ENCODE measurements at places on chromosomes 12 and 14.

DNA sequence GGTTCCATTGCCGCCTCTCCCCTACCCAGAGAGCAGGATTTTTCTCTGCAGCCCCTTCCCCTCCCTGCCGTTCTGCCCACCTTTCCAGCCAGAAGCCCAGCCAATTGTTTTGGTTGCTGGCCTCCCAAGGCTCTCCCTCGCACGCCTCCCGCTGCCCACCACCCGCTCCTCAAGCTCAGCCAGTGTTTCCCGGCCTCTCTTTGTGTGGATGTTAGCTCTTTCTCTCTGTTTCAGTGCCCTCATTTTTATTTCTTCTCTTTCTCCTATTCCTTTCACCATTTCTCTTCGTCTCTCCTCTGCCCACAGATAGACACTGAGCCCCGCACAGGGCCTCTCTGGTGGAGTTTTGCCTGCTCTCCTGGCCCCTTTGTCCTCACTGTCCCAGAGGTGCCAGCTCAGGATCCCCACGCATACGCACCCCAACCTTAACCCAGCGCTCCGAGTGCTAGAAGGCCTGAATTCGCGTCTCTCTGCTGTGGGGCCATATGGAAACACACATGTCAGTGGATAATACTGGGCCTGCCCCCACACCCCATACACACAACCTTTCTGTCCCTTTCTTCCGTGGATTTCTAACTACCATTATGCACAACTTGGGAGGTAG, 54.9 kb downstream of the SMUG1 start:
- DNase-seq: no peak

- no peak for DNase-seq
Observed at GRCh38 chr14:103549361-103550311, 12.8 kb downstream of the BAG5 start.

GRCh38 chr14:77085538-77085937, 12.5 kb upstream of the CIPC start:
- no peak for DNase-seq

DNA sequence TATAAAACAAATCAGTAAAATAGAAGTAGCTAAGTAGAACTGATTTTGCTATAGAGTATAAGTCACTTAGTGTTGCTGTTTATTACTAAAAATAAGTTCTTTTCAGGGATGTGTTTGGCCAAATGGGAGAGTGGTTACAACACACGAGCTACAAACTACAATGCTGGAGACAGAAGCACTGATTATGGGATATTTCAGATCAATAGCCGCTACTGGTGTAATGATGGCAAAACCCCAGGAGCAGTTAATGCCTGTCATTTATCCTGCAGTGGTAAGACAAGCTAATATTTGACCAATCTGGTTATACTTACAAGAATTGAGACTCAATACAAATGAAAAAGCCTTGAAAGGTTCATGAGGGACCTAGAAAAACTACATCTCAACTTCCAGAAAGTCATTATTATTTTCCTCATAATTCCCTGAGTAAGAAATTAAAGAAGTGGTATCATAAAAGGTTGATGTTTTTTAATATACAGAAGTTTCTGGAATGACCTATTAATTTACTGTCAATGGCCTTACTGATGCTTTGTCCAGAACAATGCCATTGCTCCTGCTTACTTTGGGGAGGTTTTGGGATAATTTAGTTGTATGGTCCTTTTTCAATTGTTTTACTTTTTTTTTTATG, 1.9 kb downstream of the LYZ start:
- no peak for DNase-seq

GRCh38 chr12:105382771-105383622, 52.5 kb downstream of the C12orf75 start:
- no peak for DNase-seq

GRCh38 chr14:93830753-93831461, 42.6 kb upstream of the PRIMA1 start:
- no peak for DNase-seq

- no peak for DNase-seq
Observed at GRCh38 chr12:132453361-132454192, 36.4 kb upstream of the FBRSL1 start.

DNA sequence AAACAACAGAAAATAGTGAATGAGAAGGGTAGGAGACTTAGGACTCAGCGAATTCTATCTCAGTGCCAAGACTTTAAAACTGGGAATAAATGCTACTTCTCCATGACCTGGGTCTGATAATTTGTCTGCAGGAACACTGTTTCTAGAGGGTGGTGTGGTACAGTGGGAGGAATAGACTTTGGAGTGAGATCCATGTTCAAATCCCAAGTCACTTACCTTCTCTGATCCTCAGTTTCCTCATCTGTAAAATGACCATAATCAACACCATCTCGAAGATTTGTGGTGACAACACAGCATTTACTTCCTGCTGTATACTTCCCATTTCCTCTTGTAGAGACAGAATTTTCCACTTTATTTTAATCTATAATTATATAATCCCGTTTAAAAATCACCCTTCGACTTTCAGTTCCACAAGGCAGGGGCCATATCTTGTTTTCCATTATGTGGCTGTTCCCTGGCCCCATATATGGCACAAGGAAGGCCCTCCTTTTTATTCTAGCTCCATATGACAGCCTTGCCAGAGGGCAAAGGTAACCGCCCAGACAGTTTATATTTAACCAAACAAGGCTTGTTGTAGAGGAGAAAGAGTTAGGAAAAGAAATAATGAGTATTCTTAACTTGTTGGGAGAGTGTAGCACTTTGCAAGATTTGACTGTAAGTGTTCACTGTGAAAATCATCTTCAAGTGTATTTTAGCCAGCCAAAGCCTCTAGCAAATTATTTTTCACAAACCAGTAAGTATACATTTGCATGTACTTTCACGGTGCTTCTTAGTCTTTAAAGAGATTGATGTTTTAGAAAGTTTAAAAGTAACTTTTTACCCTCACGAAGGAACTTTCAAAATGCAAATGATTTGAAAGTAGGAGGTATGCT, 243.1 kb downstream of the AKAP6 start:
- no peak for DNase-seq

DNA sequence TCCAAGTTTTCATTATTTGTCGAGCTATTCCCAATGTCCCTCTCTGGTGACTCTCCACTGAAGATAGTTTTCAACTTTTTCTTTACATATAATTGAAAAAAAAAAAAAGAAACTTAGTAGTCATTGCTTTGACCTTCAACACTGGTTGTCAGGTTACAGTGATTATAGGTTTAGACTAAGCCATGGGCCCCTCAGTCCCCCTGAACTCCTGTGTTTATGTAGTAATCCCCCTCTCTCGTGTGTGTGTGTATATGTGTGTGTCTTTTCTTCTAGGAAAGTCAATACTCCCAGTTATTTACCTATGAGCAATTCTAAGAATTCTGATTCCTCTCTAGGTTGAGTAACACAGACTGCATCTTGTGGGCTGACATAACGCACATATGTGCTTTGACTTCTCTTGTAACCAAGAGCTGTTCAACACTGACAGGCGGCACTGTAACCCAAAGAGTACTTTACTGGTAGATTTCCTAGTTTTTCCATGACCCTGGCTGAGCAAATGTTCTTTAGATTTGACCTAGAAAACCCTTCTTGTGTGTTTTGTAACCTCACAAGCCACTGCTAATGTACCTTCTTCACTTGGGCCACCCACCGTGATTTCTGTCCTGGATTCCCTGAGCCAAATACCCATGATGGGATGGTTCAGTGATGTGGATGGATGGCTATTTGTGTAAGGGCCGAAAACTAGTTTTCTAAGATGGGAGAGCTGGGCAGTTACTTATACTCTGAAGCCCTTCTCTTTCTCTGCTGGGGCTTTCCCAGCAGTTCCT, 15.0 kb upstream of the MANSC4 start:
- DNase-seq: no peak

DNA sequence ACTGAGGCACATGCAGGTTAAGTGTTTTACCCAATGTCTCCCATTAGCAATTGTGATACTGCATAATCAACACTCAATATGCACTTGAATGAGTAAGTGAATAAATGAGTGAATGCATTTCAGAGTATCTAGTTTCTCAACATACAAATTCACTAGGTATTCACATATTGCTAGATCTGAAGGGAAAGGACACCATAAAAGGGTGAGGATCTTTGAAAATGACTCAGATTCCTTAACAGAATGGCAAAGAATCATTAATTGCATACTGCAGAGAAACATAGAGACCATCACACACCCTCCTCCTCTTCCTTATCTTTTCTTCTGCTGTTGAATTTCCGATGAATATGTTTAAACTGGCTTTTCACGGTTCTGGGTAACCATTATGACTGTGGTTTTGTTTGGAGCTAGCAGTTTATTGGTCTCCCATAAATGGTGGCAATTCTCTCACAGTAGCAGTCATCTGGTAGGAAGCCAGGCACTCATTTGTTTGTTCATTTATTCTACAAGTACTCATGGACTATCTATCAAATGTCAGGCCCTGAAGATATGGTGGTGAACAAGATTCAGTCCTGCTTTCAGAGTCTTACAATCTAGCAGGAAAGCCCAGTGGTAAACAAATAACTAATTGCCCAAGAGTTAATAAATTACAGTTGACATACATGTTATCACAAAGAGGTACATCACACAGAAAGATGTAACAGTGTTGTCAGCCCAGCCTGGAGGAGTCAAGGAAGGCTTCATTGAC, 70.2 kb downstream of the LLPH start:
- no peak for DNase-seq

DNA sequence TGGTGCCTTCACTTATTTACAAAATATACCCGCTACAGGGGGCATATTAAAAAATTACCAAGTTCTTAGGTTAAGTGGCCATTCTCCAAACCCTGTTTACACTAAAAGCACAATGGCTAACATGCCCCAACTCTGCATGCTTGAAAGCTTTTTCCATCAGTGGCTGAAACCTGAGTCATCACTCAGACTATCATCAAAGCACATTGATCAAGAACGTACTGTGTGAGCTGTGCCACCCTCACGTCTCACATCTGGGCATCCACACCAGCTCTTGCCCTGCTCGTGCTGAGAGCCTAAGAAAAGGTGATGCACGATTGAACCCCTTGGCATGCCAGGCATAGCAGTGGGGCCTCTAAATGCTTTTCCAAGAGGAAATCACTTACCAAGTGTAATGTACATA, 13.2 kb downstream of the AQP6 start:
- DNase-seq: no peak

DNA sequence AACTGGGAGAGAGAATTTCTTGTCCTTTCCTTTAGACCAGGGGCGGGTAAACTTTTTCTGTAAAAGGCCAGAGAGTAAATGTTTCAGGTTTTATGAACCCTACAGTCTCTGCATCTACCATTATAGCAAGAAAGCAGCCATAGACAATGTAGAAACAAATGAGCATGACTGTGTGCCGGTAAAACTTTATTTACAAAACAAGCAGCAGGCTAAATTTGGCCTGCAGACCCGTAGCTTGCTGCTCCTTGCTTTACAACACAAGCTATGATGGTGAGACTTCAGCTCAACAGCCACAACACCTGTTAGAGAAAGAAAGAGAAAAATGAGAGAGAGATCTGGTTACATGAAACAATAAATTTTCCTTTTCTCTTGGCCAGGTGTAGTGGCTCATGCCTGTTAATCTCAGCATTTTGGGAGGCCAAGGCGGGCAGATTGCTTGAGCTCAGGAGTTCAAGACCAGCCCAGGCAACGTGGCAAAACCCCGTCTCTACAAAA, 4.2 kb upstream of the CDC42BPB start:
- no peak for DNase-seq

GRCh38 chr12:54740882-54741281, 92.7 kb upstream of the DCD start:
- DNase-seq: no peak

DNA sequence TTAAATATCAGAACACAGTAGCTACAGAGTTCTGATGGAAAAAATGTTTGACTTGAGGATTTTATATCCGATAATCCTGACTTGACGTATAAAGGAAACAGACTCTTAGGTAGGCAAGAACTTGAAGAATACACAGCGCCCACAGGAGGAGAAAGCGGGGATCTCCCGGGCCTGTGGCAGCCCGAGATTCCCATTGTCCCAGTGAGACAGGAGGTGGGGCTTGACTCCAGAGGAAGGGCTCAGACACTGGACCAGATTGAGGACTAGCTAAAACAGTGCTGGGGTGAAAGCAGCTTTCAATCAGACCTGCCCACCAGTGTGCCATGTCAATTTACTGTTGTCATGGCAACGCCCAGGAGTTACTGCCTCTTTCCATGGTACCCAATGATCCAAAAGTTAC, 51.1 kb upstream of the C14orf180 start:
- DNase-seq: no peak

- no peak for DNase-seq
Observed at GRCh38 chr14:34912182-34912581, 37.0 kb upstream of the BAZ1A start.

GRCh38 chr12:41344776-41345470, 156.8 kb downstream of the PDZRN4 start:
- no peak for DNase-seq

- DNase-seq: no peak
Observed at GRCh38 chr14:72516936-72517700, 376.8 kb downstream of the DPF3 start.

- no peak for DNase-seq
Observed at GRCh38 chr12:96034621-96035282, 635 bp downstream of the LTA4H start.

GRCh38 chr12:118332511-118332910, 40.2 kb downstream of the TAOK3 start:
- DNase-seq: no peak

DNA sequence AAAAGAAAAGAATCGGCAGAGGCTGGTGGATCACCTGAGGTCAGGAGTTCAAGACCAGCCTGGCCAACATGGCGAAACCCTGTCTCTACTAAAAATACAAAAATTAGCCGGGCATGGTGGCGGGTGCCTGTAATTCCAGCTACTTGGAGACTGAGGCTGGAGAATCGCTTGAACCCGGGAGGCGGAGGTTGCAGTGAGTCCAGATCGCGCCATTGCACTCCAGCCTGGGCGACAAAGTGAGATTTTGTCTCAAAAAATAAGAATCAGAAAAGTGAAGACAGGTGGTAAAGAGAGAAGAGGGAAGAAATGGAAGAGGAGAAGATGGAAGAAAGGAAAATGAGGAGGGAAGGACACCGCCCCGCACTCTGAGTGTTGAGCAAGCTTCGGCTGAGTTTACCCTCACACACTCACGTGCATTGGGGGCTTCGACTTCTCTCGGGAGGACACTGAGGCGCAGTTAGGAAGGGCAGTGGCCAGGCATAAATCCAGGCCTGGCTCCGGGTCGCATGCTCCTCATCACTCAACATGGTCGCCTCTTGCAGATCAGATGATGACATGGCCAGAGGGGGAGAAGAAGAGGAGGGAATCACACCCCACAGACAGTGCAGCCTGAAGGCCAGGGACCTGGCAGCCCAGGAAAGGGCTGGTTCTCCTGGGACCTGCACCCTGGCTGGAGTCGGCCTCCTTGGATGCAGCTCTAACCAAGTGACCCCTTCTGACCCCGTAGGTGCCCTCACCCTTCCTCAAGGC, 61.1 kb downstream of the PRMT8 start:
- DNase-seq: no peak

DNA sequence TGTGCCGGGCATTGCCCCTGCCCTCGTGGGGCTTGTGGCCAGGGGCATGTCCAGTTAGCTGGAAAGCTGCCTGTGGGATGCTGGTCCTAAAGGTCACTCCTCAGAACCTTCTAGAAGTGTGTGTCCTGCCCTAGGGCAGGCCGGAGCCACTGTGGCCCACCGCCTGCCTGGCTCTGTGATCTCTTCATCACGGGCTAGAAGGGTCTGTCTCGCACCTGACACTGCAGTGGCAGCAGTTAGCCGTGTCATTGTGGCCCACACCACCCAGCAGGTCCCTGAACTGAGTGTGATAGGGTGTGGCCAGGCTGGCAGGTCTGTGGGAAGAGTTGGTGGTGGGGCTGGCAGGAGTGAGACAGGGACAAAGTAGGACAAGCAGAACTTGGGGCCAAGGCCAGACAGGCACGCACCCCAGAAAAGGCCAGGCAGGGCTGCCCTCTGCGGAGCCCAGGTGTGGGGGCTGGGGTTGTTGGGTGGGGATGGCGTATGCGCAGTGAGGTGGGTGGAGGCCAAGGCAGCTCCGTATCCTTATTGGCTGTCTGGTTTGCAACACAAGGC, 41.2 kb downstream of the ADGRD1 start:
- DNase-seq: no peak
